Choroid plexus epithelial cell (primary cell): ENCODE measurements at places on chromosomes 4 and X.

DNA sequence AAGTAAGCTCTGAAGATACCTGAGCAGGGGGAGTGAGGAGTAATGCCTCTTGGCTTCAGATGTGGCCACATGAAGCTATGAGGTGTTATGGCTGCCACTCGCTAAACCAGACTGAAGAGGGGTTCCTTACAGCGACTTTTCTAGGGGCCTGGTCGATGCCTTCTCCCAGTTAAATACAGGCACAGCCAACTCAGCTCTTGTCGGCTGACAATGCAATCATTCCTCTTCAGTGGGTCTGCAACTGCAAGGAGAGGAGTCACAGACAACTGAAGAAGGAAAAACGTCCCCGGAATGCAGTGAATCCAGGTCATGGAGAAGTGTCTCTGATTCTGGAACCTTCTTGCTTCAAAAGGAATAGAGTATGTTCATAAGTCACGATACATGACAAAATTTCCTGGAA is 106.4 kb downstream of the RNF150 start:
- no peak for DNase-seq

GRCh38 chr4:187711586-187711985 is 284.0 kb upstream of the ZFP42 start:
- no peak for DNase-seq

DNA sequence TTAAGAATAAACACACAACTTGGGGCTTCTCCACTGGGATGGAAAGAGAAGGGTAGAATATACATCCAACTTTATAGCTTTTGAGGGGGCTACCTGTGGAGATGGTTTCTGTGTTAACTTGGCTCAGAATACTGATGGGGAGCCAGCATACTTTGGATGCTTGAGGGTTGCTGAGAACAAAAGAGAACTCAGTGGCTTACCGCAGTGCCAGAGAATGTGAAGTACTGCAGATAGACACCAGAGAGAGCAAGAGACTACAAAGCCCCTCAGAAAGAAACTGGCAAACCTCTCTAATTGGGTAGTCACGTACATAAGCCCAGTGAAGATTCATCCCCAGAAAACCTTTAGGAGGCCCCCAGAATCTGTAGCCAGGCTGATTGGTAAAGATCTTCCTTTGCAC is 214.4 kb downstream of the DCHS2 start:
- DNase-seq, result peak; percentile 20

DNA sequence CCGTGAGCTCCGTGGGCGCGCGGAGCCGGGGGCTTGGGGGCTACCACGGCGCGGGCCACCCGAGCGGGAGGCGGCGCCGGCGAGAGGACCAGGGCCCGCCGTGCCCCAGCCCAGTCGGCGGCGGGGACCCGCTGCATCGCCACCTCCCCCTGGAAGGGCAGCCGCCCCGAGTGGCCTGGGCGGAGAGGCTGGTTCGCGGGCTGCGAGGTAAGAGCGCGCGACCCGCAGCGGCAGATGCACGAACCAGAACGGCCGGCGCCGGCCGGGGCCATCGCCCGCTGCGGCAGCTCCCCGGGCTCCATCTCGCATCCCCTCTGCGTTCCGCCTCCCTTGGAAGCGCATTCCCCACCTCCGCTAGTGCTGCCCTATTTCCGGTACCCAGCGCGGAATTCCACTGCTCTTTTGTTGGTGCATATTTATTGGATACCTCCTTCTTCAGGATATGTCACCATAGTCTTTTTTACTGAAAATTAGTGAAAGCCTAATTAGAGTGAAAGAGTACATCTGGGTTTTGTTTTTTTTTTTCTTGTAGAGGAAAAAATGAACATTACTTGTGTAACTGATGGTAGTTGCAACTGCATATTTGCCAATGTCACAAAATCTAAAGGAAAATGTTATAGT is 797 bp downstream of the PKD2 start:
- peak; percentile 52 for DNase-seq

- no peak for DNase-seq
Observed at GRCh38 chrX:67296395-67296794, 247.4 kb upstream of the AR start.

GRCh38 chrX:134172588-134173259 is 64.3 kb upstream of the CCDC160 start:
- DNase-seq, result peak; percentile 6

GRCh38 chrX:102832661-102833060 is 104.4 kb upstream of the RAB40AL start:
- peak; percentile 67 for DNase-seq

DNA sequence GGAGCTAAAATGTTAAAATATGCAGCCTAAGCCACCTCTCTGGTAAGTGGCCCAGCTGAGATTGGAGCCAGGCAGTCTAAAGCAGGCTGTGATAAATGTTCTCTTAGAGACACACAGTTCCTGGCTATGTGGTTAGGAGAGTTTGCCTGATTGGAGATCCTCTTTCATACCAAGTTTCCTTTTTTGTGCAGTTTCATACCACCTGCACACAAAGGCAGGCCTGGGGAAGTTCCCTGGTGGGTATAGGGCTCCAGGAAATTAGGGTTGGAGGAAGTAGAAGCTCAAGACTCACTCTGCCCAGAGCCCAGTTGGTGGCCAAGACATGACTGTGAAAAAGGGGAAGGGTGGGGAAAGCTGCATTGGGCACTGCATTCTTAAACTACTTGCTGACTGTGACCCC is 16.9 kb downstream of the CYBB start:
- DNase-seq, result no peak

DNA sequence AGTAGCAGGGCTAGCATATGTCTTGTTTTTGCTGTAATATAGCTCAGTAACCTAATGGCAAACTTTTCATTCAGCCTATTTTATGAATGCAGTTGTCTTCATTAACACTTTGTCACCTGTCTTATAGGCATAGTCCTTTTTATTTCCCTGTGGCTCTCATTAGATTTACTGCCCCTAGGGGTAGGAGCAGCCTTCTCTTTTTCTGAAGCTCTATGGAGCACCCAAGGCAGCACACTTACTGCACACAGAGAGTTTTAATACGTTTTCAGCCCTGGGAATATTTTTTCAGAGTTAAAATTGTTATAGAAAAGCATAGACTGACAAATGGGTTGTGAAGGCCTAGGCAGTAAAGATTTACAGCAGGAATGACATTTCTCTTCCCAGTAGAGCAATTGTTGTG is 406.8 kb downstream of the TMA16 start:
- DNase-seq, result no peak

- DNase-seq, result no peak
Observed at GRCh38 chr4:108352664-108353308, 184.1 kb upstream of the LEF1 start.

- peak; percentile 99 for DNase-seq
Observed at GRCh38 chr4:152352622-152353116, 183.2 kb downstream of the FBXW7 start.

GRCh38 chr4:96035727-96036126 is 195.8 kb downstream of the PDHA2 start:
- DNase-seq, result peak; percentile 59

GRCh38 chr4:141121768-141122454 is 11.4 kb downstream of the RNF150 start:
- DNase-seq, result no peak

DNA sequence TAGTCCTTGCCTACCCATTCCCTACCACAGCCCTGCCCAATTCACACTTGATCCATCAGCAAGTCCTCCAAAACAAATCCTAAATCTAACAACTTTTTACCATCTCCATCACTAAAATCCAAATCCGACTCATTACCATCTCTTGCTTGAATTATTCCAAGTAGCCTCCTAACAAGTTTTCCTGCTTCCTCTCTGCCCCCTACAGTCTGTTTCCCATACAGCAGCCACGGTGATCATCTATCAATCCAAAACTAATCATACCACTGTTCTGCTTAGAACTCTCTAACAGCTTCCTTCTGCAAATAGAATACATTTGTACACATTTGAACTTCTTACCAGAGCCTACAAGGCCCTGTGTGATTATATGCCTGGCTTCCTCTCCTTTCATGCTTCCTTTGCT is 133.0 kb downstream of the SHROOM4 start:
- peak; percentile 23 for DNase-seq

DNA sequence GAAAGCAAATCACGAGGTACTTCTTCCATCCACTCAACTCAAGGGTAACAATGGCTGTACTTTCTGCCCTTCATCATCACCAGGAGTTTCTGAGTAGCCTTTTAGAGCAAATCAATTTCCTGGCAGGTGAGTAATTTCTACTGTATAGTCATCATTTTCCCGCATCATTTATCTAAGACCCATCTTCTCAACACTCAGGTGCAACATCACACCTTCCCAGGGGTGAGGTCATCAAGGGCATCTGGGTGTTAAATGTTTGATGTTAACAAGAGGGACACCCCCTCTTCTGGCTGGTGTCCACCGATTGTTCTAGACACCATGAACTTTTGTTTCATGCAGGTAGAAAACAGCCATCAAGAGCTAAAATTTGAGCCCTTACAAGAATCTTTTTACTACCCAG is 313.4 kb upstream of the MAGEB2 start:
- no peak for DNase-seq

DNA sequence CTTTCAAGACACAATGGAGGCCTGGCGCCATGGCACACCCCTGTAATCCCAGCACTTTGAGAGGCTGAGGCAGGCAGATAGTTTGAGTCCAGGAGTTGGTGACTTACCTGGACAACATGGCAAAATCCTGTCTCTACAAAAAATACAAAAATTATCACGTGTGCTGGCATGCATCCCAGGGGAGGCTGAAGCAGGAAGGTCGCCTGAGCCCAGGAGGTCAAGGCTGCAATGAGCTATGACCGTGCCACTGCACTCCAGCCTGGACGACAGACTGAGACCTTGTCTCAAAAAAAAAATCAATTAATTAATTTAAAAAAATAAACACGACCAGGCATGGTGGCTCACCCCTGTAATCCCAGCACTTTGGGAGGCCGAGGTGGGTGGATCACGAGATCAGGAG is 2.0 kb upstream of the CTPS2 start:
- DNase-seq, result no peak

DNA sequence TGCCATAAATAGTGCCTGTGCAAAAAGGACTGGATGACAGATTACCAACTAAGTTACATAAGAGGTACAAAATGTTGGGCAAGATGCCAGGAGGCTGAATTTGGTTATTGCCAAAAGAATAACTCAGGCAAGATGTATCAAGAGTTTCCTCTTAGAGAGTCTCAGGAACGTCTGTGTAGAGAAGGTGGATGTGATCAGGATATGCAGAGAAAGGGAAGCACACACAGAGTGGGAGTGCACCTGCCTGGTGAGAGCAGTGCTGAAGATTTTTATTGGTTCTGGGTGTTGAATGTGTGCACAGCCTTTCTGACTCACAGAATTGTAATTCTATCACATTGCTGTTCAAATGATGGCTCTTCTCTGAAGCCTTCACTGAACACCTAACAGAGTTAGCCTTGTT is 156.8 kb upstream of the HS3ST1 start:
- peak; percentile 14 for DNase-seq

GRCh38 chr4:18798123-18798522 is 776.6 kb upstream of the LCORL start:
- no peak for DNase-seq

DNA sequence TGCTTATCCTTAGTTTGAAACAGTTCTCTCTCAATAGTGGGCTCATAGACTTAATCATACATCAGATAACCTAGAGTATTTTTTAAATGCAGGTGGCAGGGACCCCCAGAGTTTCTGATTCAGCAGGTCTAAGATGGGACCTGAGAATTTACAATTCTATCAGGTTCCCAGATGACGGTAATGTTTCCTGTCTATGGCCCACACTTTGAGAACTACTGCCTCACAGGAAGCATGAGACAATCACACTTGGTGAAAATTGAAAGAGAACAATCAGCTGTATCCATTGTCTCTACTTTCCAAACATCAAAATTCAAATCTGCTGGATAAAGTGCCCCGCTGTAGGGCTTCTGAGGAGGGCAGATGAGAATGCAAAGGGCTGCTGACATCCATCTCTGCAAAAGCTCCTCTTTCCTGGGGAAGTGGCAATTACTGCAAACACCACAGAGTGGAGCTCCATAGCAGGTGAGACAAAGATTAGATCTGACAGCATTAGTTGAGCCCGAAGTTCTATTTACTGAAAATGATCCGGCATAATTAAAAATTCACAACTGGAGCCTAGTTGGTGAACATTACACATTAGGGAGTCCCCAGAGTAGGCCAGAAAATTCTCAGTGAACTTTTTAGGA is 187.8 kb upstream of the MBNL3 start:
- peak; percentile 2 for DNase-seq

DNA sequence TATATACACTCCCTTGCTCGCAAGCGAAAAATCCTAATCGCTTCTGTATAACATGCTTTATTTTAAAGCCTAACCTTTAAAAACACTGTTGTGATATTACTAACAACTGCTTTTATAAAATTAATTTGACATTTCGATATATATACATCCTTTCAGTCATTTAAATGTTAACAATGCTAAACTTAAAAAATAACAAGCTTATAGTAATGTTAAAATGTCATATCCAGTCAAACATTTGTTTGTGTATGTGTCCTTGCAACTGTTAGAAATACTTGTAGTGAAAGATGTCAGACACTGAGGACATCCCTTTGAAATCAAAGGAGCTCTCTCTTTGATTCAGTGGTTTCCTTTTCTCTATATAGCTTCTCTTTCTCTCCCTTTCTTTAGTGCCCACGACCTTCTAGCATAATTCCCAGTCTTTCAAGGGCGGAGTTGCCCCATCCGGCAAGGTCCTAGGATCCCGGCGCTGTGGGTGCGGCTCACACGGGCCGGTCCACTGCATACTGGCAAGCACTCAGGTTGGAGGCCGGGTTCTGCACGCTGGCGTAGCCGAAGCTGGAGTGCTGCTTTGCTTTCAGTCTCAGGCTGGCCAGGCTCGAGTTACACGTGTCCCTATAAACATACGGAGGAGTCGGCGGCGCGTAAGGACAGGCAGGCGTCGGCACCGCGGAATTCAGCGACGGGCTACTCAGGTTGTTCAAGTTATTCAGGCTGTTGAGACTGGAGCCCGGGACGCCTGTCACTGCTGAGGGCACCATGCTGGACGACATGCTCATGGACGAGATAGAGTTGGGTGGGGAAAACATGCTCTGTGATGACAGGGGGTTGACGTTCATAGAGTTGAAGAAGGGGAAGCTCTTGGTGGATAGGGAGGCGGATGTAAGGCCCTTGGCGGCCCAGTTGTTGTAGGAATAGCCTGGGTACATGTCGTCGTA is 5.0 kb downstream of the PITX2 start:
- no peak for DNase-seq

- DNase-seq, result no peak
Observed at GRCh38 chr4:100782356-100782755, 264.5 kb upstream of the EMCN start.

DNA sequence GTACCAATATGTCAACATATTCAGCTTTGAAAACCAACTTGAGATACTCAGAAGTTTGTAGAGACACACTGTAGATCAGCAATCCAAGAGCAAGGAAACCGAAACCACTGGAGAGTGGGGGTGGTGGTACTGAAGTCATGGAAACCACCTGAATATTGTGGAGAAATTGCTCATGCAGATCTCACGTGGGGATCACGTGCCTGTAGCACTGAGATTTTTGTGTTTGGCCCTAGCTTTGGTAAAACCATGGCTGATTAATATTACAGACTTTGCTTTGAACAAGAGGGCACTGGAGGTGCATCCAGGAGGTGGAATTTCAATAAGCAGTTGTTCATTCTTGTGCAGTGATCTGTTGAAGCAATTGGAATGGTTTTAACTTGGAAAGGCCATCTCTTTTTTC is 47.2 kb downstream of the GBA3 start:
- no peak for DNase-seq
